Activated CD4-positive, alpha-beta T cell treated with anti-CD3 and anti-CD28 coated beads, Interleukin-2, amount 10 ng/mL, durations not matched to agents 24 days and 14 days (primary cell): ENCODE measurements at places on chromosomes 3 and 15. TPM values are rescaled to one million over a fixed set of nuclear protein-coding genes. Genes with fewer than 3 reads are reported as not detected.
A peak's percentile ranks its signal among the peaks of the same experiment; 100 is the strongest.

DNA sequence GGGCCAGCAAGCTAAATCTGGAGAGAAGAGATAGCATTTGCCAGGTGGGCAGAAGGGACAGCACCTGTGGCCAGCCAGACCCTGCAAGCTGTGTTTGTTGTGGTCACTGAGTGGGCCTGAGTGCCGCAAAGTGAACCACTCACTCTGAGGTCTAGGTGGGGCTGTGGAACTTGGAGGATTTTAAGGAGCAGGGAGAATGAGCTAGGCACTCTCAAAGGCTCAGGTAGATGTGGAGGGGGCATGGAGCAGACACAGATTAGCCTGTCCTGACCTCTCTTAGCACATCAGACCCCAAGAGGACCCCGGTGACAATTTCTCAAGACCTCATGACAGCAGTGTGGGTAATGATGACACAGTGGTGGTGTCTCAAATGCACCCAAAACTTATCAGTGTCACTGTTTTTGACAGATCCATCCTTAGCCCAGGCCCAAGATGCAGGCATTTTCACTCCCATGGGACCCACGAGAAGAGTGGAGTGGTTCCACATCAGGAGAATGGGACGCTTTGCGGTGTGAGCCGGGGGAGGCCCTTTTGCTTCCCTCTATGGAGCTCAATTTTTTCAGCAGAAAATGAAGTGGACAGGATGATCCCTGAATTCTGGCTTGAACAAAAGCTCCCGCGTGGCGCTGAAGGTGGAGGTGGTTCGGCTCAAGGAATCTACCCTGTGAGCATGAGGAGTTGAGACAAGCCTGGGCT lies 43.8 kb upstream of the TLE3 start:
- no peak for DNase-seq

The SNX4 gene
- 44.4 and 45.3 TPM in 2 replicates for total RNA-seq

The SERPINI2 gene
- not detected in 2 replicates for total RNA-seq

- no peak for DNase-seq
Measured at GRCh38 chr15:98440917-98441316, 207.4 kb upstream of the IGF1R start.

The SEMA4B gene
- total RNA-seq: 17.5 and 18.9 TPM in 2 replicates

The LINGO1 gene
- total RNA-seq: not detected in 2 replicates

DNA sequence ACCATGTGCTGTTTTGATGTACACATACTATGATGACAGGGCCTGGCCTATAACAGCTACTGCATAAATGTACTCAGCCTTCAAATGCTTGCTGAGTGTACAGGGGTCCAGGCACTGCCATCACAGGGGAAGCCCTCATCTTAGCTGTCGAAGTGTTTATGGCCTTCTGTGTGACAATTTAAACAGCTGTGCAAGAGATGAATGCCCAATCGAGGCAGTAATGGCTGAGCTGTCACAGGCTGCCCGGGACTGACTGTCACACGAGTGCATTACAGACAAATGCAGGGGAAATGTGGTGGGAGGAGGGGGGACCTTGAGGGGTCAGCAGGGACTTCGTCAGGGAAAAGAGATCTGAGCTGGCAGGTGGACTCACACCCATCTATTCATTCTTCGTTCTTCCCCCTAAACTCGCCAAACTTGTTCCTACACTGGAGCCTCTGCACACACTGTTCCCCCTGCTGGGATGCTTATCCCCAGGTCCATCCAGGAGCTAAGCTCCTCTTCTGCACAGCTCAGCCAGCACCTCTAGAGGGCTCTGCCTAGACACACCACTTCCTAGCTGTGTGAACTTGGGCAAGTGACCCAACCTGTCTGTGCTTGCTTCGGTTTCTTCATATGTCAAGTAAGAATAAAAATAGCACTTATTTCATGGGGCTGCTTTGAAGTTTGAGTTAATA lies 156.2 kb upstream of the IQSEC1 start:
- peak; percentile 68 for DNase-seq

DNA sequence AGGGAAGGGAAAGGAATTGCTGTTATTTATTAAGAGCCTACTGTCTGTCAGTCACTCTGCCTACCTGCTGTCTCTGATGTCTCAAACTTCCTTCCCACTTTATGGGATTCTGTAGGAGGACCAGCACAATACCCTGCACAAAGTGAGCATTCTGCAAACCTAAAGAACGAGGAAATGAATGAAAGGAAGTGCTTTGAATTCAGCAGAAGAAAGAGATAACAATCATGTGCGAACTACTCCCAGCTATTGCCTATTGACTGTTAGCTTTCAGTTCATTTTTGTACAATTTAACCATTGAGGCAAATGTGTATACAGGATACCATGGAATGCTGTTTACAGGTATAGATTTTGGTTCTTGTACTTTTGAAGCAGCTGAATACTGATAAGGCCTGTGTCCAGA lies 66.8 kb downstream of the CMSS1 start:
- DNase-seq: peak; percentile 62

- DNase-seq: peak; percentile 91
Measured at GRCh38 chr15:57559875-57560274, 31.8 kb upstream of the MYZAP start.

The MME gene
- not detected in 2 replicates for total RNA-seq
